ENCODE measurements at places on chromosomes 1 and 21. TPM values are rescaled to one million over a fixed set of nuclear protein-coding genes. Genes with fewer than 3 reads are reported as not detected.

GRCh38 chr1:6269720-6270400 is 9.0 kb upstream of the GPR153 start:
- DNase-seq: no peak

DNA sequence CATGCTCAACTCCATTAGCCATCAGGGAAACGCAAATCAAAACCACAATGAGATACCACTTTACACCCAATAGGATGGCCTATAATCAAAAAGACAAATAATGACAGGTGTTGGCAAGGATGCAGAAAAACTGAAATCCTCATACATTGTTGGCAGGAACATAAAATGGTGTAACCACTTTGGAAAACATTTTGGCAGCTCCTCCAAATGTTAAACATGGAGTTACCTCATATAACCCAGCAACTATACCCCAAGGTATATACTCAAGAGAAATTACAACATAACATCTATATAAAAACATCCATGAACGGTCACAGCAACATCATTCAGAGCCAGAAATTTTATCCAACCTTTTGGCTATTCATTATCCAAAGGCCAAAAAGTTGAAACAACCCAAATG is 11.6 kb downstream of the EIF4G3 start:
- no peak for DNase-seq

DNA sequence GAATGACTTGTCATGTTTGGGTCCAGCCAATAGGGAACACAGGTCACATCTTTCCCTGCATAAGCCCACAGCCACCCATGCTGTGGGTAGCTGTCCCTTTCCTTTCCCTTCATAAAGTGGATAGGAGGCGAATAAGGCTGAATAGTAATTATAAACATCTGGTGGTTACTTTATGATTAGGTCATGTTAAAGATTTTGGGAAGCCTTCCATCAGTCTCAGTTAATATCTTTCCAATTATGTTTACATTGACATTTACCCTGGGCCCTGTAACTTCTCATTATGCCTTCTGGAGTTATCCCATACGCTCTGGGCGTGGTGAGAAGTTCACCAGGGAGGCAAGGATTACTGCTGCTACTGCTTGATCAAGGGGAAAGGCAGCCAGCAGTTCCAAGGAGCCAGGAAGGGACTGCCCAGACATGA is 197.2 kb downstream of the HLX start:
- no peak for DNase-seq

DNA sequence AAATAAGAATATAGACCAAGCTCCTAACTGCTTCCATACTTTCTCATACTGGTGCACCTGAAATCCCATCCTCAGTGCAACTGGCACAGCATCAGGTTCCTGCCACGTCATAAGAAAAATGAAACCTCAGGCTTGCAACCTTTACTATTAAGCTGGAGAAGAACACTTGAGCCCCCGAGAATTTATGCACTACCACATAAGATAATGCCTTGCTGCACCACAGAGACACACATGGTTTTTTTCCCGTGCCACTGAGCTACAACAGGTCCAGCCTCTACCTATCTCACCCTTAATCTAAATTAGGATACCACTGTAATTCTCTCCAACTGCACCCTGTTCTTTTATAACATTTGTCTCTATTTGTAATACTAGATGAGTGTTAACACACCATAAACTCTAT is 174.5 kb downstream of the DENND1B start:
- no peak for DNase-seq

- DNase-seq: no peak
These were observed 20.6 kb upstream of the FCGR2A start for GRCh38 chr1:161484613-161485012.

DNA sequence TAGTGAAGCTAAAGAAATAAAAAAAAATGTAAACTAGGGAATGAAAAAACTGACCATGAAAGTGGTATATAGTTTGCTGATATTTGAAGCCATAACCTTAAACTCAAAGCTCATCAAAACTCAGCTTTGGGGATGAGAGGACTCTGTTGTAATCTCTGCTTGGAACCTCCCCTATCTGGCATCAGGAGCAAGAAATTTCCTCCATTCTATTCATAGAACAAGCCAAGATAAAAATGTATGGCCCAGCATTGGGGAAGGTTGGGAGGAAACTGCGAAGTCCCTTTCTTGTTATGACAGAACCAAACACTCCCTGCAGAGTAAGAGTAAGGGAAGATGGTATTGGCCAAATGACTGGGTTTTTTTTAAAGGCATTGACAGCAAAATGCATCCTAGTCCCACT is 35.6 kb downstream of the MCOLN2 start:
- DNase-seq: no peak

ADAMTS5 gene
- not detected for polyA plus RNA-seq

HPDL gene
- polyA plus RNA-seq: 0.81 TPM
